Hepatocyte (in vitro differentiated cells): ENCODE measurements at places on chromosomes 11 and 22. TPM values are rescaled to one million over a fixed set of nuclear protein-coding genes. Genes with fewer than 3 reads are reported as not detected.

- H3K36me3 ChIP-seq = no peaks in the 10 kb centered on the region
- no peak overlapping the region for H3K4me3 ChIP-seq
- peaks cover 5% of the 10 kb centered on the region for H3K4me1 ChIP-seq
- no peak for DNase-seq
- H3K27me3 ChIP-seq = peaks cover 7% of the 10 kb centered on the region
- H3K27ac ChIP-seq = no peak overlapping the region
These were observed 2.1 kb downstream of the SLC43A1 start for GRCh38 chr11:57513452-57513795.

DNA sequence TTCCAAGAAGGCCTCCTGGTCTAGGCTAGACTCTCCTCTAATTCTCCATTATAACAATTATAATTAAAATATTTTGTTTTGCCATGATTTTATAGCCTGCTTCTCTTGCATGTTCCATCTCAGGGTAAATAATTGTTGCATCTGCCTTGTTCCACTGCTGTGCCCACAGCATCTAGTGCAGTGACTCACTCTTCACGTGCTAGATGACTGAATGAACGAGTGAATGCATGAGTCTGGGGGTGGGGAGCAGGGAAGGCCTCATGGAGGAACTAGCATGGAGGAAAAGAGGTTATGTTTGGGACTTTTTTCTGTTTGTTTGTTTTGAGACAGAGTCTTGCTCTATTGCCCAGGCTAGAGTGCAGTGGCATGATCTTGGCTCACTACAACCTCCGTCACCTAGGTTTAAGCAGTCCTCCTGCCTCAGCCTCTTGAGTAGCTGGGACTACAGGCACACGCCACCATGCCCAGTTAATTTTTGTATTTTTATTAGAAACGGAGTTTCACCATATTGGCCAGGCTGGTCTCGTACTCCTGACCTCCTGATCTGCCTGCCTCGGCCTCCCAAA, 5.2 kb upstream of the OAF start:
- no peaks in the 10 kb centered on the region for H3K36me3 ChIP-seq
- no peak overlapping the region for H3K4me3 ChIP-seq
- H3K27me3 ChIP-seq = no peaks in the 10 kb centered on the region
- peaks cover 34% of the 10 kb centered on the region for H3K4me1 ChIP-seq

GRCh38 chr11:130913268-130913667, 3.0 kb downstream of the SNX19 start:
- H3K36me3 ChIP-seq = no peaks in the 10 kb centered on the region
- no peak for DNase-seq
- H3K27ac ChIP-seq = no peak overlapping the region
- H3K4me1 ChIP-seq = peaks cover 8% of the 10 kb centered on the region
- no peaks in the 10 kb centered on the region for H3K27me3 ChIP-seq
- H3K4me3 ChIP-seq = no peak overlapping the region

DNA sequence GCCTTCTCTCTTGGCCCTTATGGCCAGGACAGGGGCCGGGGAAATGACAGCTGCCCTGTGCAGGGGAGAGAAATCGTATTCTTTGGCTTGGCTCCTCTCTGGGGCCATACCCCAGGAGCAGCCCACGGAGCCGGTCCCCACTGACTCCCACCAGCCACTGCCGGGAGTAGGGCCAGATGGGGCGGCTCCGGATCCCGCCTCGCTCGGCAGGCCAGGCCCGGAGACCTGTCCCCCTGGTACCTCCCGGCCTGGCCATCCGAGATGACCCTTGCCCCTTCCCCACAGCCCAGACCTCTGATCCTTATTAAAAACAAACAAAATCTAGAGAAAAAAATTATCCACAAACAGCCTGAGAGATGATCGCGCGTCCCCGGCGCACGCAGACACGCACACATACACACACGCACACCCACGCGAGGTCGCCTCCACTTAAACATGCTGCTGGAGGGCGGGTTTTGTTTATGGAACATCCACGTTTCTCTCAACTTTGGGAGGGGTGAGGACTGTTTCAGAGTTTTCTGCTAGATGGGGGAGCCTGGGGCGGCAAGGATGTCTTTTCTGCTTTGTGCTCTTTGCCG, 59.1 kb downstream of the IGLL1 start:
- DNase-seq = peak; percentile 75
- no peak overlapping the region for H3K4me3 ChIP-seq
- H3K27me3 ChIP-seq = no peaks in the 10 kb centered on the region
- peaks cover 50% of the 10 kb centered on the region for H3K4me1 ChIP-seq

- no peaks in the 10 kb centered on the region for H3K4me1 ChIP-seq
- no peaks in the 10 kb centered on the region for H3K27me3 ChIP-seq
- H3K4me3 ChIP-seq = no peak overlapping the region
- no peak for DNase-seq
- no peak overlapping the region for H3K27ac ChIP-seq
These were observed 704.1 kb downstream of the LUZP2 start for GRCh38 chr11:25200925-25201324.

DNA sequence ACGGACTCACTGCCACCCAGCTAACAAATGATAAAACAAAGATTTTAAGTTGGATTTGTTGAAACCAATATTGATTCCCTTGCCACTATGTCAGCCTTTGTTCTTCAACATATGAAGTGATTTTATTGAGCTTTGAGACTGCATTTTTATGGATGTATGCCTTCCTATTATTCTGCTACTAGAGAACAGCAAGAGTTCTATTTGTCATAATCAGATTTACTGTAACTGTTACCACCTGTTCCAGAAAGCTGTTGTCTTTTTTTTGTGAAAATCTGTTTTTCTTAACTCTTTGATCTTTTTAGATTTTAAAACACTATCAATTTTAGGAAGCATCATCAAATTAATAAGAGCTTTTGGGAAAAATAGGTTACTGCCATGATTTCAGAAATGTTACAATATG, 114.4 kb downstream of the MUC15 start:
- no peak overlapping the region for H3K27ac ChIP-seq
- no peaks in the 10 kb centered on the region for H3K4me1 ChIP-seq
- H3K36me3 ChIP-seq = no peaks in the 10 kb centered on the region
- DNase-seq = no peak
- H3K4me3 ChIP-seq = no peak overlapping the region

GRCh38 chr11:13963169-13963948, 836 bp downstream of the SPON1 start:
- H3K4me3 ChIP-seq = peak overlapping the region; percentile 51
- no peaks in the 10 kb centered on the region for H3K36me3 ChIP-seq
- peak; percentile 58 for DNase-seq
- H3K27ac ChIP-seq = peak overlapping the region; percentile 76
- H3K4me1 ChIP-seq = peaks cover 50% of the 10 kb centered on the region
- H3K27me3 ChIP-seq = peaks cover 32% of the 10 kb centered on the region

- H3K27me3 ChIP-seq = peaks cover 14% of the 10 kb centered on the region
- no peaks in the 10 kb centered on the region for H3K36me3 ChIP-seq
- H3K27ac ChIP-seq = peak within 1 kb of the TSS; percentile 44
- peaks cover 3% of the 10 kb centered on the region for H3K4me1 ChIP-seq
- H3K4me3 ChIP-seq = peak within 1 kb of the TSS; percentile 54
- peak; percentile 92 for DNase-seq
These were observed at the start of gene SCN3B for GRCh38 chr11:123654566-123655081. TSS of gene SCN3B (minus strand) at chr11:123654624. CDS start at chr11:123653801, 823 bp downstream.

- no peak overlapping the region for H3K27ac ChIP-seq
- no peaks in the 10 kb centered on the region for H3K4me1 ChIP-seq
- DNase-seq = no peak
- H3K4me3 ChIP-seq = no peak overlapping the region
These were observed 31.6 kb upstream of the A4GALT start for GRCh38 chr22:42752230-42752746.

GRCh38 chr11:413120-414081, 1.4 kb downstream of the SIGIRR start:
- peaks cover 4% of the 10 kb centered on the region for H3K4me1 ChIP-seq
- H3K36me3 ChIP-seq = no peaks in the 10 kb centered on the region
- no peak overlapping the region for H3K4me3 ChIP-seq
- H3K27me3 ChIP-seq = peaks cover 6% of the 10 kb centered on the region

- H3K27ac ChIP-seq = no peak overlapping the region
- no peak for DNase-seq
- H3K36me3 ChIP-seq = no peaks in the 10 kb centered on the region
- no peaks in the 10 kb centered on the region for H3K27me3 ChIP-seq
- H3K4me1 ChIP-seq = peaks cover 8% of the 10 kb centered on the region
- no peak overlapping the region for H3K4me3 ChIP-seq
These were observed 79.0 kb upstream of the ZBED5 start for GRCh38 chr11:10936626-10937384.

DNA sequence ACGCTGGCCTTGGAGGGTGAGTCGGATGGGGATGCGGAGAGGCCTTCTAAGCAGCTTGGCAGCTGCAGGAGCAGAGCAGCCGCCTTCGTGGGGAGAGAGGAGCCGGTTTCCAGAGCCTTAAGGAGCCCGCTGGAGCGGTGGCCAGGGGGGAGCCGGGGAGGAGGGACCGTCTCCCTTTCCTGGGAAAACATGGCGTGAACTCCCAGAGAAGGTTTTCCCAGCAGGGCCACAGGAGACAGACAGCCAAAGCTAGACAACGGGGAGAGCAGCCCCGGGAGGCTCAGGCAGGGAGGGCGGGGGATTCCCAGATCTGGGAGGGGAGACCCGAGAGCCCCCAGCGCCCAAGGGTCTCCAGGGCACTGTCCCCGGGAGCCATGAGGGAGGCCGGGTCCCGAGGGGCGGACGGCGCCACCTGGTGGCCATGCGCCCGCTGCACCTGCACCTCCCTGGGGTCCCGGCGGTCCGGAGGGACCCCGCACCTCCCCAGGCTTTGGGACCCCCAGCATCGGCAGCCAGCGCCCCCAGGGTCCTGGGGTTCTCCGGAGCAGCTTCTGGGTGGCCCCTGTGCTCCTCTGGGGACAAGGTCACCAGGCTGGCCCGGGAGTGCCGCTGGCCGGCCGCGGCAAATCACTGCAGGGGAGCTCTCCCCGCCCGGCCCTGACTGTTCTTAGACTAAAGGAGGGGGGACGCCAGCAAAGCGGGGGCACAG, 2.4 kb upstream of the SYT8 start:
- no peaks in the 10 kb centered on the region for H3K27me3 ChIP-seq
- H3K36me3 ChIP-seq = no peaks in the 10 kb centered on the region
- peak; percentile 75 for DNase-seq
- peaks cover 73% of the 10 kb centered on the region for H3K4me1 ChIP-seq
- no peak overlapping the region for H3K4me3 ChIP-seq
- H3K27ac ChIP-seq = peak overlapping the region; percentile 99

DNA sequence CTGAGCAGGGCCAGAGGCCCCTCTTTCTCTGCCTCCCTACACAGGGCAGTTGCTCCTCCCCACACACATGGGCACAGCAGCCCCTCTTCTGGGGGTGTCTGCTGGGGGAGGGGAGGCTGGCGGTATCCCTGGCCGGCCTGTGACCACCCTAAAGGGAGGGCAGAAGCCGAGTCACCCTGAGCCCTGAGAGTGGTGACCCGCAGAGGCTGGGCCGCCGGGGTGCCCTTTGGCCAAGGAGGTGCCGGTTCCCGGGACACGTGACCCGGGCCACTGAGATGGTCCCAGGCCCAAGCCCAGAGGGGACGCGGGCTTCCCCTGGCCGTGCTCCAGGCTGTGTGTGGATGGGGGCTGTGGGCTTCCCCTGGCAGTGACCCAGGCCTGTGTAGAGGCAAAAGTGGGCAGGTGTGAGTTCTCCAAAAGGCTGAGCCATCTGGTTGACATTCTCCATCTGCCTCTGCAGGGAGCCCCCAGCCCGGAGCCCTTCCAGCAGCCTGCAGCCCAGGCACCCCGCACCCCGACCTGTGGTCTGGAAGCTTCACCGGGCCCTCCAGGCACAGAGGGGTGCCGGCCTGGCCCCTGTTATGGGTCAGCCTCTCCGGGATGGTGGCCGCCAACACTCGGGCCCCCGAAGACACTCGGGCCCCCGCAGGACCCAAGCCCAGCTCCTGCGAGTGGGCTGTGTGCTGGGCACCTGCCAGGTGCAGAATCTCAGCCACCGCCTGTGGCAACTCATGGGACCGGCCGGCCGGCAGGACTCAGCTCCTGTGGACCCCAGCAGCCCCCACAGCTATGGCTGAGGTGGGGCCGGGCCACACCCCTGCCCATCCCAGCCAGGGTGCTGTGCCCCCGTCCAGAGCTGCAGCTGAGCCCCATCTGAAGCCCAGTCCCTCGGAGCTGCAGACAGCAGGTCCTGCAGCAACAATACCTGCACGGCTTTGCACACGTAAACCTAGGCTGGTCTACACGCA, 1.0 kb downstream of the ADM2 start:
- peaks cover 14% of the 10 kb centered on the region for H3K4me1 ChIP-seq
- H3K27me3 ChIP-seq = peaks cover 29% of the 10 kb centered on the region
- H3K36me3 ChIP-seq = no peaks in the 10 kb centered on the region
- peak overlapping the region; percentile 52 for H3K4me3 ChIP-seq

DNA sequence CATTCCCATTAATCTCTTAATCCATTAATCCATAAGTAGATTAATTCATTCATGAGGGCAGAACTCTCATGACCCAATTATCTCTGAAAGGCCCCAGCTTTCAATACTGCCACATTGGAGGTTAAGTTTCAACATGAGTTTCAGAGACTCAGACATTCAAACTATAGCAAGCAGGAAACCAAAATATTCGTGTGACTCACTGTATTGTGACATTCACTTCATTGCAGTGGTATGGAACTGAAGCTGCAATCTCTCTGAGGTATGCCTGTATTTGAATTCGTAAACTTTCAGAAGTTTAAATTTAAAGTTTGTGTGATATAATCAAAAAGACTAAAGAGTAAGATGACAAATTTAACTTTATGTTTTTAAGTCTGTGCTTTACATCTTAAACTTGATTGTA, 2.9 kb upstream of the OR52J3 start:
- no peaks in the 10 kb centered on the region for H3K36me3 ChIP-seq
- no peak for DNase-seq
- no peaks in the 10 kb centered on the region for H3K4me1 ChIP-seq
- H3K4me3 ChIP-seq = no peak overlapping the region

- H3K4me1 ChIP-seq = no peaks in the 10 kb centered on the region
- H3K27me3 ChIP-seq = peaks cover 39% of the 10 kb centered on the region
- no peak for DNase-seq
- no peak overlapping the region for H3K27ac ChIP-seq
- H3K36me3 ChIP-seq = no peaks in the 10 kb centered on the region
These were observed 2.4 kb downstream of the JAM3 start for GRCh38 chr11:134071306-134071705.

The TYMP gene
- polyA plus RNA-seq = 85.7 and 105 TPM in 2 replicates

The GALNT18 gene
- 22.4 and 26.1 TPM in 2 replicates for polyA plus RNA-seq

The MMP8 gene
- not detected in 2 replicates for polyA plus RNA-seq

The INSC gene
- polyA plus RNA-seq = not detected in 2 replicates

The ZNF70 gene
- 1.3 and 2.3 TPM in 2 replicates for polyA plus RNA-seq

The PATZ1 gene
- 18.2 and 23.8 TPM in 2 replicates for polyA plus RNA-seq

The TMEM126A gene
- polyA plus RNA-seq = 44.8 and 58.0 TPM in 2 replicates

The CEND1 gene
- 0.39 TPM in 1 of 2 replicates, not detected in the other for polyA plus RNA-seq

The BCO2 gene
- 39.1 and 64.5 TPM in 2 replicates for polyA plus RNA-seq

The ANKK1 gene
- polyA plus RNA-seq = 0.13 TPM in 1 of 2 replicates, not detected in the other

The C11orf65 gene
- polyA plus RNA-seq = 0.34 and 0.40 TPM in 2 replicates
